Muscle of arm (tissue), 14 donors: ENCODE measurements at places on chromosomes 2 and 18. TPM values are rescaled to one million over a fixed set of nuclear protein-coding genes. Genes with fewer than 3 reads are reported as not detected.
A peak's percentile ranks its signal among the peaks of the same experiment; 100 is the strongest.

The FAM110C gene
- polyA plus RNA-seq: 2.5 TPM

The MATN3 gene
- not detected for polyA plus RNA-seq

The CAPN14 gene
- polyA plus RNA-seq: not detected

The RAD51AP2 gene
- 0.12 TPM for polyA plus RNA-seq

The KCNF1 gene
- polyA plus RNA-seq: 1.6 TPM

The GDF7 gene
- 0.72 TPM for polyA plus RNA-seq

The C1GALT1C1L gene
- 1.6 TPM for polyA plus RNA-seq

The GAREM2 gene
- 3.4 TPM for polyA plus RNA-seq

The RND3 gene
- 46.7 TPM for polyA plus RNA-seq

The FAM228B gene
- polyA plus RNA-seq: 16.1 TPM

The RNF152 gene
- polyA plus RNA-seq: 6.4 TPM

The PLEK gene
- 7.2 TPM for polyA plus RNA-seq

DNA sequence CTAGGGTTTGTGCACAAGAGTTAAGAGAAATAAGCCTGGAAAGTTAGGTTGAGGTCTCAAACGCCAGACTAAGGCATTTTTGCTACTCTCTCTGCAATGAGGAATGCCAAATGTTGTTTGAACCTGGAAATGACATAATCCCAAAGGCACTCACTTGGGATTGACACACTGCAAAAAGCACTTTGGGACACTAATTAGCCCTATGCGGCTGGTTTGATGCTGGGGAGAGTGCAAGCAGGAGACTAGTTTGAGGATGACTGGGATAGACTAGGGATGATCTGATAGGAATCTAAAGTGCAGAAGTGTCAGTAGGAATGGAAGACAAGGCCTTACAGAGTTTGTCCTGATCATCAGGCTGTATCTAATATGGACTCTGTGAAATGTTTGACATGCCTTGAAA lies 469.0 kb downstream of the SLC4A3 start:
- DNase-seq: no peak

DNA sequence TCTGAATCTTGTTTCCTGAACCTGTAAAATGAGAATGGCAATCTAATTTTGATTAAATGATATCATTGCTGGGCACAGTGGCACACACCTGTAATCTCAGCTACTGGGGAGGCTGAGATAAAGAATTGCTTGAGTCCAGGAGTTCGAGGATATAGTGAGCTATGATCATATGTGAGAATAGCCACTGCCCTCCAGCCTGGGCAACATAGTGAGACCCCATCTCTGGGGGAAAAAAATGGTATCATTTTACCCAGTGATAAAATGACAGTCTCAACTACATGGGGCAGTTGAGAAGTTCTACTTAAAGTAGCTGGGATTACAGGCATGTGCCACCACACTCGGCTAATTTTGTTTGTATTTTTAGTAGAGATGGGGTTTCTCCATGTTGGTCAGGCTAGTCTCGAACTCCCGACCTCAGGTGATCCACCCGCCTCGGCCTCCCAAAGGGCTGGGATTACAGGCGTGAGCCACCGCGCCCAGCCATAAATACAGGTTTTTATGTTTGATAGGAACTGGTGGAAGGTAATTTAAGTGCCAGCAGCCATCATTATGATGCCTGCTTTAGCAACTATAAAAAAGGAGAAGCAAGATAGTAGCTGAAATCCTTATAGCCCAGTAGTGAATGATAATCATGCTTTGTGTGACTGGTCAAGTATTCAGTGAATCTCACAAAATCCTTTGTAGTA lies 17.0 kb downstream of the BZW1 start:
- DNase-seq: no peak

- no peak for DNase-seq
Observed at GRCh38 chr2:2771721-2772411, 440.8 kb upstream of the MYT1L start.

- no peak for DNase-seq
Observed at GRCh38 chr2:5932556-5933469, 240.6 kb downstream of the SOX11 start.

DNA sequence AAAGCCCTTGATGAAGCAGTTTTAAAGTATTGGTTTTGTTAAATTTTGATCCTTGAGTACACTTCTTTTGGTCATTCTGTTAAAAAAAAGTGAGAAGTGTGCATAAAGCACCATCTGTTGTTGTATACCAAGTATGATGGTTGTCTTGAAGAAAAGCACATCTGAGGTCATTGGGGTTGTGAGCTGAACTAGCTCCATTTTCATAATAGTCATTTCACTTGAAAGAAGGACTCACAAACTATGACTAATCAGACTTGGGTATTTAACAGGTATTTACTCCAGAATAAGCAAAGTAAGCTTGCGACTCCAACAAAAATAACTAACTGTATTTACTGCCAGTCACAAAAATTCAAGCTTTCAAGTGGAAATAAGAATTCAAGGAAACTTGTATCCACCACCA lies 35.1 kb downstream of the CHN1 start:
- no peak for DNase-seq

GRCh38 chr18:53984021-53984420 lies 240.4 kb downstream of the MBD2 start:
- DNase-seq: no peak

- DNase-seq: no peak
Observed at GRCh38 chr2:32902986-32903385, 43.8 kb upstream of the LTBP1 start.

- no peak for DNase-seq
Observed at GRCh38 chr2:70753902-70754301, 14.1 kb downstream of the ADD2 start.

DNA sequence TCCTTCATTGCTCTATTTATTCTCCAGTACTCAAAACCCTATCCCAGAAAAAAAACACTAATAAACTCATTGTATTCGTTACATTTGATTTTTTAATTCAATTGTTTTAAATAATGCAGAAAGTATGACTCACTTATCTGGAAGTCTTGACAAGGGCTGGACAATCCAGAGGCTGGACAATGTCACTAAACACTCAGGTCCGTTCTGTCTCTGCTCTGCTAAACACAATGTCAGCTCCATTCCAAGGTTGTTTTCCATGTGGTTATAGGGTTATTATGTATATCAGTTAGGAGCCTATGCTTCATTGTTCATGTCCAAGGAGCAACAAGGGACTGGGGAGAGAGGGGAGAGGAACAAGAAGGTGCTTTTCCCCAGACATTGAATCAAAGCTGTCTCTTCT lies 125.5 kb downstream of the IRS1 start:
- DNase-seq: no peak

- DNase-seq: peak; percentile 82
Observed at GRCh38 chr2:202317080-202317857, 51.7 kb downstream of the NOP58 start.

DNA sequence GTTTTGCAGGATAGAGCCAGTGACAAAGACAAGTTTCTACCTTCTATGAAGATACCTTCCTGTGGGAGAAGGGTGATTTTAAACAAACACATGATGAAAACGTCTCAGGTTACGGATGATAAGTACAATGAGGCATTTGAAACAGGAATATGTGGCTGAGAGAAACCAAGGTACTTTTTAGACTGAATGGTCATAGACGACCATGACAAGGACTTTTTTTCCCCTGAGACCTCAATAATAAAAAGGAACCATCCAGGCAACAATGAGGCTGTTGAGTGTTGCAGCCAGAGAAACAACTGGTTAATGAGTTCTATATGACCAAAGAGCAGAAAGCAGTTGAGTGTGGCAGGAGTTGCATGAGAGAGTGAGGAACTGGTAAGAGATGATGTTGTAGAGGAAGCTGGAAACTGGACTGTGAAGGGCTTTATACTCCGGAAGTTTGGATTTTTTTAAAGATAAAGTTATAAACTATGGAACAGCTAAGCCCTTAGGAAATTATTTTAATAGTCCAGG lies 306.1 kb upstream of the CYRIA start:
- no peak for DNase-seq

- DNase-seq: no peak
Observed at GRCh38 chr2:226832061-226832460, 3.8 kb upstream of the RHBDD1 start.

- no peak for DNase-seq
Observed at GRCh38 chr2:223979730-223980396, 22.6 kb downstream of the MRPL44 start.

DNA sequence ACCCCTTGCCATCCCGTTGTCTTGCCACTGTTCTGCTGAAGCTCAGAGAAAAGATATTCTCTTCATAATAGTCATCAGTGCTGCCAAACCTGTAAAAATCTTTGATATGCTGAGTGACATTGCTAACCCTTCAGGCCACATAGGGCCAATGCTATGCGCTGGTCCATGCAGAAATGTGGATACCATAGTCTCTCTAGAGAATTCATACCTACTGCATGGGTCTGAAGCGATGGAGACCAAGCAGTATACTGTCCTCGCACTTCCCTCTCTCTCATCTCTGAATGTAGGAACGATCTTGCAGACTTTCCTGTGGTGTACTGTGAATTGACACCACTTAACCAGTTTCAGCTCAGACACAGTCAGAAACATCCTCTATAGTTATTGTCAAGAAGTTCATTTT lies 17.9 kb upstream of the ANKRD44 start:
- no peak for DNase-seq

DNA sequence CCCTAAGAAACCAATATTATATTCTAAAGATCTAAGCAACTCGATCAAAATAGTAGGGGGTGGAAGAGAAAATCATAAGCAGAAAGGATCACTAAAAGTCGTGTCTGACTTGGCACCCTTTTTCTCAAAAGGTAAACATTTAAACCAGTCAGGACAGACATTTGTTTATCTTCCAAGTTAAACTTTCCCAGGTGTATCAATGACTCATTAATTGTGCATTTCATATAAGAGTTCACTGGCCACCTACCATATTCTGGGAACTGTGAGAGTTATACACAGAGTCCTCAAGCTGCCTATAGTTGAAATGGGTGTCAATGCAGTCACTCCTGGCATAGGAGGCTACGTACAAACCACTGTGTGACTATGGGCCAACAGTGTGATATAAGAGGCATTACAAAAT lies 4.8 kb upstream of the ACVR1 start:
- DNase-seq: no peak

DNA sequence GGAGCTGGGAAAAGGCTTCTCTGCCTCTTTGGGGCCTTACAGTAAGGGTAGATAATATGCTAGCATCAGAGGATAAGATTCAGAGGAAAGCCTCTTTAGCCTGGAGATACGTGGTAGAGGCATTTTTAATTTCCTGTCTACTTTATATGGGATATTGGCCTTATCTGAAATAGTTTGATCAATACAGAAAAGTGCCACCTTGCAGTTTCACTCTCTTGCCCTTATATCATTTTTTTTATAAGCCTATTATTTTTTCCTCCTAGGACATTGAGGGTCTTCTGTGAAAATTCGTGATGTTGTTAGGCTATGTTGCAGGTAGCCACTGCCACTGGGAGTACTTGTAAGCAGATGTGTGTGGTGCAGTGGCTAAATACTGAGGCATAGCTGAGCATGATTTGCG lies 40.1 kb upstream of the TOGARAM2 start:
- no peak for DNase-seq

- DNase-seq: no peak
Observed at GRCh38 chr2:45781464-45781811, 130.0 kb downstream of the PRKCE start.

DNA sequence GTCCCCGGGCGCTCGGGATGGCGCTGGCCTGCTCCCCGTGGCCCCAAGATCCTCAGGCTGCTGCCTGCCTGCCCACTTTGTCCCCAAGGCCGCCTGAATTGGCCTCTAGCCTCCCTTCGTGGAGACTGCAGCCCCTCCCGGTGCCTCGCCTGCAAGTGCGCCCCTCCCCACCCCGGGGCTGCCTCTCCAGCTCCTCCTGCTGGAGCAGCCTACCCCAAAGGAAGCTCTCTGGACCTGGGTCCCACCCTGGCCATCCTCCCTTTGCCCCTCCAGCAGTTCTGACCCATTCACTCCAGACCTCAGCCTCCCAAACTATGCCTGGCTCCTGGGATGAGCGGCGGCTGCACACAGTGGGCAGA lies 6.2 kb downstream of the ESPNL start:
- DNase-seq: no peak

DNA sequence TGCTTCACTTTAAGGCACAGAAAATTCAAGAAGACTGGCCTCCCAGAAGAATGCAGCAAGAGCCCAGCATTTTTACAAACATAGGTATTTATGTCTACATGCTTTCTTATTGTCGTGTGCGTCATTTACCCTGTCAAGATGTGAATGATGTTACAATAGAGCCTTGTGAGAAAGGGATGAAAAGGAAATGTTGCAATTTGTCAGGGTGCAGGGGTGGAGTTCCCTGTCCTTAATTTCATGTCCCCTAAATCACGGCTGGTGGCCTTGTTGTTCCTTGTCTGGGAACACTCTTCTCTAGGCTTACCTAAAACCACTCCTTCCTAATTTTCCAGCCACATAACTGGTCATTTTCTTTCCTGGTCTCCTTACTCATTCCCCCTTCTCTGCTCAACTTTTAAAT lies 194.2 kb downstream of the TXNL1 start:
- no peak for DNase-seq
